ENCODE measurements at places on chromosomes 3 and 15.

- DNase-seq, result no peak
These were observed 7.8 kb downstream of the LINGO1 start for GRCh38 chr15:77624868-77625267.

GRCh38 chr3:37218206-37218605, 43.8 kb upstream of the LRRFIP2 start:
- DNase-seq, result no peak

- DNase-seq, result peak; percentile 45
These were observed 37.0 kb upstream of the SCN10A start for GRCh38 chr3:38853011-38853410.

DNA sequence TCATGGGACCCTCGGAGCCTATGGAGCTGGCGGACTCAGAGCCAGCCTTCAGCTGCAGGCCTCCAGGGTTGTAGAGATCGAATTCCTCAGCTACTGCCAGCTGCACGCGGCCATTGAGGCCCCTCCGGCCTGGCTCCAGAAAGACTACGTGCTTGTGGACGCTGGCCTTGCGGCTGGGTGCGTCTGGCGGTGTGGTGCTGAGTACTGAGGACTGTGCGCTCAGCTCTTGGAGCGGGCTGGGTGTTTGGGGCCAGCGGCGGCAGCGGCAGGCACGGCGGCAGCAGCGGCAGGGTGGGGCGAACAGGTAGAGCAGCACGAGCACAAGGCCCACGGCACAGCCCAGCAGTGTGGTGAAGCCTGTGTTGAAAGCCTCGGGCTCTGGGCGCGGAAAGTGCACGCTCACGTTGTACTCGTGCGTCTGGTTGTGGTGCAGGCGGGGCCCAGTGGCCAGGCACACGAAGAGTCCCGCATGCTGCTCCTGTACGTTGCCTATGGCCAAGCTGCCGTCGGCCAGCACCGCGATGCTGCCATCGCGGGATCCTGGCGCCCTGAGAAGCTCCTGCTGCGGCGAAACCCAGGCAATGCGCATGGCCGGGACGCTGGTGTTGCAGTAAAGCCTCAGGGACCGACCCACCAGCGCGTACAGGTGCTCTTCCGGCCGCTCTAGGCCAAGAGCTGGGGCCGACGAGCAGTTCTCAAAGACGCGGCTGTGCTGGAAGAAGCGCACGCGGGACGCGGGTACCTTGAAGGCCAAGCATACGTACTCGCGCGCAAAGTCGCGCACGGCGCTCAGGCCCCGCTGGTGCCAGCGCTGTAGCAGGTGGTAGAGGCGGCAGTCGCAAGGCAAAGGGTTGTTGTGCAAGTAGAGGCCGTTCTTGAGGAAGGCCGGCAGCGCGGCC, 1.3 kb downstream of the AMIGO3 start:
- DNase-seq, result no peak

DNA sequence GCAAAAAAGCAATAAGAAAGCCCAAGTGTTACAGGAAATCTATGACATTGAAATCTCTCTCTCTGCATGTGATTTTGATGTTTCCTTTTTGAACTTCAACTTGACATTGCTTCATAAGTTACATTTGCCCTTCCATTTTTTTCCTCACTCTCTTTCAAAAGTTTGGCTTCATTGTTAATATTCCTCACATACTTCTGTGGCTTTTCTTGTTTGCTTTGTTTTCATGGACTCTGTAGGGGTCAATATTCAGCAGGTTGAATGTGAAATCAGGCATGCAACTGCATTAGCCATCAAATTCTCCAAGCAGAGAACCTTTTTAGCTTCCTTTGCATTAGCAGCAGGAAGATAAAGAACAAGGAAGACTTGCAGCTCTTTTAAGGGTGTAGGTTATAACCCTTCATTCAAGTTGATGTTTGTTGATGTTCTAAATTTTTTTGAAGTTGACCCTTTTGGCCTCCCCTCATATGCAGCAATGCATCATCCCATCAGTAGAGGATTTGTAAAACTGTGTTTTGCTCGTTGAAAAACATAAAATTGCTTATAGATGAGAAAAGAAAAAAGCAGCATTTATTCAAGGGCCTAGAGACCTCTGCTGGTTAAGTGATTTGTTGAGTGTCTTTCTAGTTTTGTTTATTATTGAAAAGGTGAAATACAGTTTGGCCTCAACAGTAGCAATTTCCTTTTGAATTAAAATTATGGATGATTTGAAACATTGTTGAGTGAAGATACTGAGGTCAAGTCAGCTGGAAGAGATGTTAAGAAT, 211.4 kb downstream of the IL5RA start:
- peak; percentile 5 for DNase-seq

GRCh38 chr3:49553324-49553691, 969 bp upstream of the BSN start:
- peak; percentile 45 for DNase-seq

Measured in fibroblast of villous mesenchyme (primary cell).